ENCODE measurements at places on chromosomes 4 and X.
A peak's percentile ranks its signal among the peaks of the same experiment; 100 is the strongest.

- DNase-seq: no peak
Measured at GRCh38 chr4:153314915-153315314, 29.6 kb upstream of the MND1 start.

DNA sequence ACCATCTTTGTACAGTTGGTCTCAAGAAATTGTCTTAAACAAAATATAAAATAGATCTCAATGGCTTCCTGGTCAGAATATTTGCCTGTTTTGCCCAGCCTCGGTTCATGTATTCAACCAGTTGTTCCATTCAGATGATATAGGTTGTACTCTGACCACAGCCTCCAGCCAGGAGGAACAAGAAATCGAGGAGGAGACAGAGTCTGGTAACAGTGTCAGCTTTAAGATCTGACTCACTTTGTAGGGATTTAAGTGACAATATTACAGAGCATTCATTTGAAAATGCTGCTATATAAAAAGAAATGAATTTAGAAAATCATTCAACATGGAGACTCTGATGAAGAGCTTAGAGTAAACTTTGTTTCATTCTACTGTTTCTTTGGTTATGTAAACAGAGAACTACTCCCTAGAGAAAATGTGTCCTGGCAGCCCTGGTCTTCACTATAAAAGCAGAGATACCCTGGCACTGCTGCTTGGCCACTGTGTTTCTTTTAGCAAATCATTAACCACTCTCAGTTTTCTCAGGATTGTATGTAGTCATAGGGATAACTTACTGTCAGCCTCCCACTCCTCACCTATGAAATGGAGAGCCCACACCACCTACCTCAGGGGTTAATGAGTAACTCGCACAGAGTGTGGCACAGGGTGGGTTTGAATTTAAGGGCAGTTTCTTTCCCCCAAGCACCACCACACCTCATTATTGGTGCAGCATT, 53.5 kb downstream of the PAGE2 start:
- DNase-seq: no peak

- no peak for DNase-seq
Measured at GRCh38 chr4:173699841-173700475, 169.9 kb upstream of the HAND2 start.

DNA sequence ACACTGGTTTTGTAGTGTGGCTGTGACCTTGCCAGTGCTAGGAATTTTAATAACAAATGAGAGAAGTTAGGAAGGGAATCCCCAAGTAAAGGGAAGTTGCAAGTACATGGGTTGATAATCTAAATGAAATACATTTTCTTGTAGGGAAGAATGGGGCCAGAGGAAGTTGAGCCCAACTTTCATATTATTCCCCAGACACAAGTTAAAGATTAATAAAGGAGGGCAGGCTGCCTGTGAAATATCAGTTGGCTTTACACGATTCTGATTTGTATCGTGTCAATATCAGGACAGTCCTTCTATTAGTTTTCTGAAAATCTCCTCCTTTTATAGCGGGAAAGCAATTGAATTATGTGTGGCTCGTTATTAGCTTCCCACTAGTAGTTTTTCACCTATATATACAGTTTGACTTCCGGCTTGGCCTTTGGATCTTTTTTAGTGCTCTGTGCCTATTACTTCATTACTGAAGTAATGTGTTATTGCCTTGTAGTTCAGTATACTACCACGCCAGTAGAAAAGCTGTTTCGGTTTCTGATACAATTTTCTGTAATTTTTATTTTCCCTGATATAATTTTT, 1.7 kb downstream of the PDLIM5 start:
- no peak for DNase-seq

DNA sequence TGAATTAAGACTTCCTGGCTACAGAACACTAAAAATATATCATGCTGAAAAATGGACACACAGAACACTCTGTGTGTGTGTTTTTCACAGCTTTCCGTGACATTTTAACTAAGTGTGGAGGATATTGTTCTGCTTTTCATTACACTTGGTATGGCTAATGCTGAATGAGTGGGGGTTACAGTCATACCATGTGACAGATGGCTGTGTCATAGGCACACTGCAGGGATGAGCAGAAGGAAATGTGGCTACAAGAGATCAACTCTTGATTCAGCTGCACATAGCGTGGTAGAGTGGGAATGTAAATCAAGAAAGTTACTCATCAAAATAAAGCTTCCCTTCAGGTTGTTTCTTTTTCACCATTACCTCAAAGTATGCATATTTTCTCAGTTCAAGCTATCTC, 669.8 kb downstream of the IQCM start:
- DNase-seq: no peak

GRCh38 chr4:784401-785331, 41.3 kb downstream of the CPLX1 start:
- no peak for DNase-seq

DNA sequence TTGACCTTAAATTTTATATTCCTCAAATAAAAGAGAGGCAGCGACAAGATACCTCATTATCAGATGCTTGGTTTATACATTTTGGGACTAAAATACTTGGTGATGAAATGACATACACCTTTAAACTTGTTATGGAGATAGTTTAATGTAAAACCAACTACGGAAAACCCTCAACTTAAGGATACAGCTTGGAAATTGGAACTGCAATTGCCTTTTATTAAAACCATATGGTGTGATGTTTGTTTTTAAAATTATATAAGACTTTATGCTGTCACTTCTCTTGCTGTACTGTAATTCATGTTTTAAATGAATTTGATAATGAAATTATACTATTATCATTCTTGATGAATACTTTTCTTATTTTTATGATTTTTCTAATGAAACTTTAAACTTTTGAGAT, 25.9 kb downstream of the METTL14 start:
- no peak for DNase-seq

DNA sequence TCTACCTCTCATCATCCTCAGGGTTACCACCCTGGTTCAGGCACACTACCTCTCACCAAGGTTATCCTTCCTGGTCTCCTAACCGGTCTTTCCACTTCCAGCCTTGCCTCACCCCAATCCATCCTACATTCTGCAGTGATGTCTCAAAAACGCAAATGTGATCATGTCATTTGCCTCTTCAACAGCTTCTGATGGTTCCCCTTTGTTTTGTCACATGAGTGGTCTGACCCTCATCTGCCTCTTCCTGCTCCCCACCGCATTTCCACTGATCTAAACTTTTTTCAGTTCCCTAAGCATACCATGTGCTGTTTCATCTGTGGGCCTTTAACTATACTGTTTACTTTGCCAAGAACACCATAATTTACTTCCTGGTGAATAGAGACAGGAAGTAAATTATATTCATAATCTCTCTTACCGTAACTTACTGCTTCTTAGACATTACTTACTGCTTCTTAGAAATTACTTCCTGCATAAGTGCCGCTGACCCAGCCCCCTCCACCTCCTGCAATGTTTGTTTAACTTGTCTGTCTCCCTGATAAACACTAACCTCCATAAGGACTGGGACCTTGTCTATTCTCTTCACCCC, 27.1 kb upstream of the NSUN7 start:
- no peak for DNase-seq

- DNase-seq: no peak
Measured at GRCh38 chr4:7307394-7308099, 115.2 kb downstream of the SORCS2 start.

DNA sequence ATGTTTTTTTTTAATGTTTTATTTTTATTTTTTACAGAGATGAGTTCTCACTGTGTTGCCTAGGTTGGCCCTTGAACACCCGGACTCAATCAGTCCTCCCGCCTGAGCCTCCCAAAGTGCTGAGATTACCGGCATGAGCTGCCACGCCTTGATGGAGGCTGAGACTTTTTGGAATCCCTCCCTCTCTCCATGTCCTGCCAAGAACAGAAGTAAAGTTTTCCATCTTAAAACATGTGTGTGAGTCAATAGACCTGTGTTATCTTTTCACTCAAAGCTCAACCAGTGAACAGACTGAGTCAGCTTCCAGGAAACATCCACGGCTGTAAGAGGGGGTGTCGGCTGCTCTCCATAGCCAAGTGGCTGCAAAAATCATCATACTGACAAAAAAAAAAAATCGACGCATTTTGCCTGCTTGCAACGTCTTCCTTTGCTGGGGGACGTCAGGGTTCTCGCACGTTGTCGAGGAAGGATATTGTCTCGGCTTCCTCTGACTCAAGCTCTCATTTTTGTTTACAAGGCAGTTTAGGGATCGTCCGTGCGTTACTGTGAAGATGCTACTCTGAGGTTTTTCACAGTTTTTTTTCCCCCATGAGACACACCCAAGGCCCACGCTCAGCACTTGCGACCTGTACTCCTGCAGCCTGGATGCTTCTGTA, 10.0 kb upstream of the ASMTL start:
- peak; percentile 37 for DNase-seq

DNA sequence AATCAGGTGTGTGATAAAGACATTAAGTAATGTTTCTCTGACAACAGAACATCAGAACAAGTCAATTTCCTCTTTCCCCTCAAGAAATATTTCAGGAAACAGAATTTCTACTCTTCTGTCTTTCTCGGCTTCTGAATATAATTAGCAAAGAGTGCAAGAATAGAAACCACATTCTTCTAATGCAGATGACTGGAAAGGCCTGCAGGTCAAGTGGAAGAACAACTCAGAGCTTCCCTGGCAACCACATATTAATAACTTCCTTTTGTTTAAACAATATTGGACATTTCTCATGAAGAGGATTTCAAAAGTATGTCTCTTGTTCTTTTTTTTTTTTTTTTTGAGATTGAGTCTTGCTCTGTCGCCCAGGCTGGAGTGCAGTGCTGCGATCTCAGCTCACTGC, 225.5 kb downstream of the PARM1 start:
- DNase-seq: no peak

DNA sequence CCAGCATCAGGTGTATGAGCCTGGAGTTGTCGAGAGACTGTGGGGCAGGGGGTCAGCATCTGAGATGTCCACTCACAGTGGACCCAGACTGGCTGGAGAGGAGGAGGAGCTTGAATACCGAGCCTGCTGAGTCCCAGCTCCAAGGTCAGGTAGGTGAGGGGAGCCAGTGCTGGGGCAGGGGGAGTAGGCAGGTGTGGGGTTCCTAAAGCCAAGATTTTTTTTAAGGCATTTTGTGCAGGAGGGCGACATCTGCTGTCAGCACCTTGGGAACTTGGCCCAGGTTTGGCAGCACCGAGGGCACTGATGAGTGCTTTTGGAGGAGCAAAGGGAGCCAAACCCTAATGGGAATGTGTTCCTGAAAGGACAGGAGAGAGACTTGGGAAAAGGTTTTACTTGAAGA, 64.2 kb upstream of the MSANTD1 start:
- no peak for DNase-seq

DNA sequence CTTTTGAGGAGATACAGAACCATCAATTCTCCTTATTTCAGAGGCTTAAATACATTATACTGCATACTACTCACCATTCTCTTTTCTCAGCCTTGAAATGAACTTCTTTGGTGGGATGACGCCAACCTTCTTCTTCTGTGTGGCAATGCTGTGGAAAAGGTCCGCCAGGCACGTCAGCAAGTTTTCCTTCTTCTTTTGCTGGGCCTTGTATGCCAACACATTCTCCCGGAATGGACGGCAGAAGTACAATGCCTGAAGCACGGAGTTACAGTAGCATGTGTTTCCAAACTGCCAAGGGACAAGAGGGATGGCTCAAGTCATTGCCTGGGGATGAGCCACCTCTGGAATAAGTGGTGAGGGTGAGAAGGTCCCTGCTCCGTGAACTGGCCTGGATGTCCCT, 31.2 kb downstream of the USP46 start:
- DNase-seq: no peak

GRCh38 chr4:17814140-17814539, 3.4 kb downstream of the NCAPG start:
- no peak for DNase-seq

DNA sequence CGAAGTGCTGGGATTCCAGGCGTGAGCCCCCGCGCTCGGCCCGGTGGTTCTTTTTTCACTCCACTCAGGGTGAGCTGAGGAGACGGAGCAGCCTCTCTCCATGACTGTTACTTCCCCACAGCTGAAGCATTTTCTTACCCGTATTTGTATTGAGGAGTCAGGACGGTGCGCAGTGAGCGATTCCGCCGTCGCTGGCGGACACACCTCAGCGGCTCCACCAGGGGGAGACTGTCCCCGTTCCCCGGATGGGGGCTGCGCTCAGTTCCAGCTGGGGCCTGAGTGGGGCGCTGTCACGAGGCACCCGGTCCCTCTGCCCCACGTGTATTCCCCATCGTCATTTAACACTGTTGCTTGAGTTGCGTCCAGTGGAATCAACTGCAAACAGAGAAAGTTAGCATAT, 844.0 kb upstream of the FRG1 start:
- no peak for DNase-seq

- DNase-seq: no peak
Measured at GRCh38 chr4:104494185-104494584, 509 bp downstream of the CXXC4 start.

- DNase-seq: peak; percentile 27
Measured at GRCh38 chrX:135543924-135544323, 23.5 kb downstream of the INTS6L start.

GRCh38 chr4:138696771-138697170, 318.8 kb upstream of the NOCT start:
- no peak for DNase-seq
